Activated CD4-positive, alpha-beta T cell treated with anti-CD3 and anti-CD28 coated beads, Interleukin-2, amount 50 U/mL, for 16 hours (primary cell): ENCODE measurements at places on chromosomes 1 and 21.

- no peak for DNase-seq
These were observed 84.7 kb downstream of the DISP3 start for GRCh38 chr1:11563560-11564069.

- no peak for DNase-seq
These were observed 315.2 kb downstream of the RPS6KC1 start for GRCh38 chr1:213366141-213366831.

DNA sequence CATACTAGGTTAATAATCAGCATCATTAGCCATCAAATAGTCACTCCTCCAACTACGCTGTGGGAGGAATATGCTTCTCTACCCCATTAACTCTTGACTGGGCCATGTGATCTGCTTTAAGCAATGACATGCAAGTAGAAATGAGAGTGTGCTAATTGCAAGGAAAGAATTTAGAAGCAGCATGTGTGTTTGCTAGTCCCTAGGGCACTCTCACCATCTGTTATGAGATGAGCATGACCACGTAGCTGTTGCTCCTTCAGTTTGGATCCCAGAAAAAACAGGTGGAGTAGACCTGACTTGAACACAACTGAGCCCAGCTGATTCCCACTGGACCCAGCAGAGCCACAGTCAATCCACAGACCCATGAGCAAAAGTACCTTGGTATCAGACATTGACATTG is 19.7 kb upstream of the RGS7 start:
- no peak for DNase-seq

- DNase-seq: no peak
These were observed 2.8 kb upstream of the SLC25A34 start for GRCh38 chr1:15733218-15733725.

DNA sequence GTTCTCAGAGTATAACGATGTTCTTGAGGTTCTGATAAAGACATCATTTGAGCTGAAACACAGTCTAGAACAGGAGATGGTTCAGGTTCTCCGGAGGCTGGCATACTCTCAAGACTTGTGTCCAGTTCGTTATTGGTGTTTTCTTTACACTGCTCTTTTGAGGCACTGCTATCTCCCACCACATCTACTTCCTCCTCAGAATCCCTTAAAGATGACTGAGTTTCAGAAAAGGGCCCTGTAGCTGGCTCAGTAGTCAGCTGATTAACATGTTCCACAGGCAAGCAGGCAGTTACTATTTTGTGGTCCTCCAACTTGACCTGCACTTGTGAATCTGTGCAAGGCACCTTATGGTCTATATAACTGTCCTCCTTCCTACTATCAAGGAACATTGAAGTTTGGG is 50.2 kb downstream of the ZZZ3 start:
- peak; percentile 14 for DNase-seq

- peak; percentile 56 for DNase-seq
These were observed 49.4 kb upstream of the PARP1 start for GRCh38 chr1:226457307-226457712.

DNA sequence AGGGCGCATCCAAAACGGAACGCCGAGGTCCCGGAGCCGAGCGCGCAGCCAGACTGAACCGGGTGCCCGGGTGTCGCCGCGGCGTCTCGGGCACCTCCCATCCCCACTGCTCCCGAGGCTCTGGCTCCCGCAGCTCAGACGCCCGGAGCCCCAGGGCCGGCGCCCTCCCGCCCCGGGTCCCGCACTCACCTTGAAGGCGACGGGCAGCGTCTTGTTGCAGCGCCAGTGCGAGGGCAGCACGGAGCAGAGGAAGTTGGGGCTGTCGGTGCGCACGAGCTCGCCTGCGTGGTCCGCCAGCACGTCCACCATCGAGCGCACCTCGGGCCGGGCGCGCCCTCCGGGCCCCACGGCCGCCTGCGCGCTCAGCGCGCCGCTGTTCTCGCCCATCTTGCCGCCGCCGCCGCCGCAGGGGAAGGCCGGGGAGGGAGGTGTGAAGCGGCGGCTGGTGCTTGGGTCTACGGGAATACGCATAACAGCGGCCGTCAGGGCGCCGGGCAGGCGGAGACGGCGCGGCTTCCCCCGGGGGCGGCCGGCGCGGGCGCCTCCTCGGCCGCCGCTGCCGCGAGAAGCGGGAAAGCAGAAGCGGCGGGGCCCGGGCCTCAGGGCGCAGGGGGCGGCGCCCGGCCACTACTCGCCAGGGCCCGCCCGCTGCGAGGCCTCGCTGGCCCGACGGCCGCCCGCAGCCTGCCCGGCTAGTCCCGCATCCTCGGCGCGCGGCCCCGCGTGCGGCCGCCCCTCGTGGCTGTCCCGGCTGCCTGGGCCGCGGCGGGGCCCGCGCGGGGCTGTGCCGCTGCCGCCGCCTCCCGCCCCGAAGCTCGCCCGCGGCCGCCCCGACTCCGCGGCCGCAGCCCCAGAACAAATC is 447 bp downstream of the RUNX3 start:
- DNase-seq: peak; percentile 52

DNA sequence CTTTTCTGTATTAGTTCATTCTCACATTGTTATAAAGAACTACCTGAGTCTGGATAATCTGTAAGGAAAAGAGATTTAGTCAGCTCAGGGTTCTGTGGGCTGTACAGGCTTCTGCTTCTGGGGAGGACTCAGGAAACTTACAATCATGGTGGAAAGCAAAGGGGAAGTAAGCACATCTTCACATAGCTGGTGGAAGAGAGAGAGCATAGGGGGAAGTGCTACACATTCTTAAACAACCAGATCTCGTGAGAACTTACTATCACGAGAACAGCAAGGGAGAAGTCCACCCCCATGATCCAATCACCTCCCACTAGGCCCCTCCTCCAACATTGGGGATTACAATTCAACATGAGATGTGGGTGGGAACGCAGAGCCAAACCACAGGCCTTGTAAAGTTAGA is 37.9 kb upstream of the AHCTF1 start:
- DNase-seq: no peak

- no peak for DNase-seq
These were observed 39.1 kb downstream of the FBXO2 start for GRCh38 chr1:11615090-11615489.

DNA sequence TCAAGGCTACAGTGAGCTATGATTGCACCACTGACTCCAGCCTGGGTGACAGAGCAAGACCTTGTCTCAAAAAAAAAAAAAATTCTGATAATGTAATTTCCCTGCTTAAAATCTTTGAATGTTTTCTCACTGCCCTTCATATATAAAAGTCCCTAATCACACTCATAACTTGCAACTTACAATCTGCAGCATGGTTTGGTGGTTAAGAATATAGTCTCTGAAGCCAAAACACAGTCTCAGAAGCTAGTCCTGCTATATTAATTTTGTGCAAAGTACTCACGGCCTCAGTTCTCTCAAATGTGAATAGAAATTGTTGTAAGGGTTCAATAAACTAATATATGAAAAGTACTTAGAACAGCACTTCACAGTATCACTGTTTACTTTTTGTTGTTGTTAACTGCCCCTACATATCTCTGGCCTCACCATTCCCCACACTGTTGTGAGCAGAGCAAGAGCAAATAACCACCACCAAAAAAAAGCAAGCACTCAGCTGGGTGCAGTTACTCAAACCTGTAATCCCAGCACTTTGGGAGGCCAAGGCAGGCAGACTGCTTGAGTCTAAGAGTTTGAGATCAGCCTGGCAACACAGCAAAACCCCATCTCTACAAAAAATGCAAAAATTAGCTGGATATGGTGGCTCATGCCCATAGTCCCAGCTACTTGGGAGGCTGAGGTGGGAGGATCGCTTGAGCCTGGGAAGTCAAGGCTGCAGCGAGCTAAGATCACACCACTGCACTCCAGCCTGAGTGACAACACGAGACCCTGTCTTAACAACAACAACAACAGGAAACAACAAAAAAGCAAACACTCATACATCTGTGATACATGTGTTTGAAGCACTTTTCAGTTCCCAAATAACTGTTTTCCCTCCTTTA is 22.4 kb downstream of the ASH1L start:
- peak; percentile 38 for DNase-seq

GRCh38 chr1:184056921-184057555 is 5.5 kb downstream of the TSEN15 start:
- no peak for DNase-seq

DNA sequence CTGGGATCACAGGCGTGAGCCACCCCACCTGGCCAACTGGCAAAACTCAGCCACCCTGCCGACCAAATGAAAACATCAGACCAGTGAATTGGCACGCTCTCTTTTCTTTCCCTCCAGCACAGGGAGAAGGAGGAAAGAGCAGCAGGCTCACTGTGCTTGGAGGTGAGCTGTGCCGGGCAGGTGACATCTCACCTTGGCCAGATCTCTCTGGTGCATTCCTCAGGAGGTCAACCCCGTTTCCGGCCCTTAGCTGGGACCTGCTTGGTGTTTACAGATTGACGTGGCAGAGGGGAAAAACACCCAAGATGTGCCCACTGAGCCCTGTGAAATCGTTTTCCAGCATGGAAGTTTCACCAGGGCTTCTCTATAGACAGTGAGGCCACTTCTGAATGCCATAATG is 45.1 kb downstream of the TMEM51 start:
- no peak for DNase-seq

DNA sequence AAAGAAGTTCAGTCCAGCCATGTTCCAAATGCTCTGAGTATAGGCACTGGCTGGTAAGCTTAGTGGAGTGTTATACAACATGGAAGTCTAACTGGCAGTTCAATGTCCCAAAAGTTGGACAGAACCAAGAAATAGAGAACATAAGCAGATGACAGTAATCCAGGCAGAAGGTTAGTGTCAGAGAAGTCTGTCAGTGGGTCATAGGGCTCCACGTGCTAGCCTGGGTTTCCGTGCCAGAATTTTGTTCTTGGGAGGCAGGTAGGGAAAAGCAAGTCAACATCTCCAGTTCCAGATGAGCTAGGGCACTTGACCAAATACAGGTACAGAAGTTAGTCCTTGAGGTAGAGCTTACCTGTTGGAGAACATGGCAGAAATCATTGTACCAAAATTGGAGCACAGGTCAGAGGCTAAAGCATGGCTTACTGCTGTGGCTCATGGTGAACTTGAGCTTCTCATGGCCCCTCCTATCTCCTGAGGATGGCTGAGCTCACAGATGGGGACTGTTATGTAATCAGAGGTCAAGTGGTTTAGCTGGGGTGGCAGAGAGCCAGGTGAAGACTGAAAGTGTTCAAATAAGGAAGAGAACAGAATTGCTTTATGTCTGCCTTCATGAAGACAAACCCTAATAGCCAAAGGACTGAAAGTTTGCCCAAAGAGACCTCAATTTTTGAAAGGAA is 170.8 kb downstream of the NFIA start:
- no peak for DNase-seq

DNA sequence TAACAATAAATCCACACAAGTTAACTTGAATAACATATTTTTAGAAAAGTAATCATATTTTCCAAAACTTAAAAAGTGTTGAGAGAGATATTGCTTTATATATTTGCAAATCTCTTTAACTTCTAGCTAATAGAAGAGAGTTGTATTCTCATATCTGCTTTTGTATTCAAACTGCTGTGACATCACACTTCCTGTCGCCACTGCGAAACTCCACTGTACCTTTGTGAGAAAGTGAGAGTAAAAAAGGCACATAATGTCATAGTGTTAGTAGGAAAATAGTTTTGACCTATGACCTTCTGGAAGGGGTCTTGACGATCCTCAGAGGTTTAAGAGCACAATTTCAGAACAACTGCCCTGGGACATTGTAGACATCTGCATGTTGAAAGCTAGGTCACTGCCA is 21.6 kb downstream of the AK5 start:
- DNase-seq: no peak

GRCh38 chr1:36555041-36555440 is 72.3 kb upstream of the CSF3R start:
- DNase-seq: no peak

- no peak for DNase-seq
These were observed 1.2 kb upstream of the CSMD2 start for GRCh38 chr1:34166191-34166624.

DNA sequence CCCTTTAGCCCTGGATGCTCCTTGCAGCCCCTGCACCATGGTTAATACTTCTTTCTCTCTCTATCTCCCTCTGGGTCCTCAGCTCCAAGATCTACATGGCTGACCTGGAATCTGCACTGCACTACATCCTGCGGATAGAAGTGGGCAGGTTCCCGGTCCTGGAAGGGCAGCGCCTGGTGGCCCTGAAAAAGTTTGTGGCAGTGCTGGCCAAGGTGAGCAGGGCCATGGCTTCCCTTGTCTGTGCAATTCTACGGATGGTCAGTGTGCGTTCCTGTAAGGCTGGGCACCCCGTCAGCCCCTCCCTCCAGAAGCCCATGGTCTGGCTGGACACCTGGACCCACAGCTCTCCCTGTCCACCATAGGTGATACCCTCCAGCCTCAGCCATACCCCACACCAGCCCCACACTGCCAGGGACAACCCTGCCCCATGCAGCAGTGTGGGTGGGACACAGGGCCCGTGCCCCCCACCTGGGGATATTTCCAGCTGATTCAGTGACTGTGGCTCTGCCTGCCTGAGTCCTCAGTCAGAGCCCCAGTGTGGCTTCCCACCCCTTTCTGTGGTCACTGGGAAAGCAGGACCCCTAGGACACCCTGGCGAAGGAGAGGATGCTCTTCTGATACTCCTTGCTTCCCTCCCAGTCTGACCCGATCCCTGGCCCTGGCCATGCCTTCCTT is 31.4 kb downstream of the QSOX1 start:
- DNase-seq: no peak

- no peak for DNase-seq
These were observed 107.0 kb downstream of the NAV1 start for GRCh38 chr1:201645956-201646355.

DNA sequence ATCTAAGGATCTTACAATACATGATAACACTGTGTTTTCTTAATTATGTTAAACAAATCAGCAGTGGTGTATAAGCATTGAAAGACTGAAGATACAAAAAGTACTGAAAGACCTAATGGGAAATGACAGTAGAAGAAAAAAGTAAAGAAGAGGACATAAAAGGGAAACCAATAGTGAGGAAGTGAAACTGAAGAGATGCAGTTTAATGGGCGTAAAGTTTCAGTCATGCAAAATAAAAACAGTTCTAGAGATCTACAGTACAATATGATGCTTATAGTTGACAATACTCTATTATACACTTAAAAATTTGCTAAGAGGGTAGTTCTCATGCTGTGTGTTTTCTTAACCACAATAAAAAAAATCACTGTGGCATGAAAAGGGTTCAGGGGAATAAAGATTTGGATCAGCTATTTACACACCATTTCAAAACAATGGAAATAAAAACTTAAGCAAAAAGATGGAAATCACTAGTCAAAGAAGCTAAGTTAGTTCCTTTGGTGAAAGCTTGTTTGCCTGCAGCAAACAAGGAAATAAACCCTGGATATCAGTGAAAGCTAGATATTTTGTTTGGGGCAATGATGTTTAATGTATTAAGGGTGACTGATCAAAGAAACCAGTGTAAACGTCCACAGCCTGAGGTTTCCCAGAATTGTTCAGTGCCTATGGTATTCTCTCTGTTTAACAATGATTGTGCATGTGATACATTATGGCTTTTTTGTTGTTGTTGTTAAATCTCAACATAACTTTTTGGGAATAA is 1160.8 kb upstream of the ADGRL2 start:
- no peak for DNase-seq

GRCh38 chr1:18938707-18939070 is 17.8 kb downstream of the IFFO2 start:
- no peak for DNase-seq

DNA sequence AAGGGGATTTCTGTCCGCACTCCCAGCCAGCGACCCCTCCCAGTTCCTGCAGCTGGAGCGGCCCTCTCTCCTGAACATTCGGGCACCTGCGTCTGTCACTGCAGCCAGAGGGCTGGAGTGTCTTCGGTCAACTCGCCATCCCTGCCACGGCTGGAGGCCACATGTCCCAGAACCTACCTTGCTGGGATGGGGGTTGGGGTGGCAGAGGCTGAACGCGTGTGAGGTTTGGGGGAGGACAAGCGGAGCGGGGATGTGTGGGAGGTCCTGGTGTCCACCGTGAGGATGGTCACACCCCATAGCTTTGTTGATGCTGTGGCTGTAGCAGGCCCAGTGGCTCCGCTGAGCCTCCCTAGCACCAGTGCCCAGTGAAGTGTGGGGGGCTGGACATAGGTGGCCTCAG is 14.8 kb upstream of the C1orf174 start:
- no peak for DNase-seq
